ENCODE measurements at places on chromosomes 1 and 21.

- DNase-seq, result no peak
Measured at GRCh38 chr21:35399706-35400105, 350.6 kb upstream of the RUNX1 start.

DNA sequence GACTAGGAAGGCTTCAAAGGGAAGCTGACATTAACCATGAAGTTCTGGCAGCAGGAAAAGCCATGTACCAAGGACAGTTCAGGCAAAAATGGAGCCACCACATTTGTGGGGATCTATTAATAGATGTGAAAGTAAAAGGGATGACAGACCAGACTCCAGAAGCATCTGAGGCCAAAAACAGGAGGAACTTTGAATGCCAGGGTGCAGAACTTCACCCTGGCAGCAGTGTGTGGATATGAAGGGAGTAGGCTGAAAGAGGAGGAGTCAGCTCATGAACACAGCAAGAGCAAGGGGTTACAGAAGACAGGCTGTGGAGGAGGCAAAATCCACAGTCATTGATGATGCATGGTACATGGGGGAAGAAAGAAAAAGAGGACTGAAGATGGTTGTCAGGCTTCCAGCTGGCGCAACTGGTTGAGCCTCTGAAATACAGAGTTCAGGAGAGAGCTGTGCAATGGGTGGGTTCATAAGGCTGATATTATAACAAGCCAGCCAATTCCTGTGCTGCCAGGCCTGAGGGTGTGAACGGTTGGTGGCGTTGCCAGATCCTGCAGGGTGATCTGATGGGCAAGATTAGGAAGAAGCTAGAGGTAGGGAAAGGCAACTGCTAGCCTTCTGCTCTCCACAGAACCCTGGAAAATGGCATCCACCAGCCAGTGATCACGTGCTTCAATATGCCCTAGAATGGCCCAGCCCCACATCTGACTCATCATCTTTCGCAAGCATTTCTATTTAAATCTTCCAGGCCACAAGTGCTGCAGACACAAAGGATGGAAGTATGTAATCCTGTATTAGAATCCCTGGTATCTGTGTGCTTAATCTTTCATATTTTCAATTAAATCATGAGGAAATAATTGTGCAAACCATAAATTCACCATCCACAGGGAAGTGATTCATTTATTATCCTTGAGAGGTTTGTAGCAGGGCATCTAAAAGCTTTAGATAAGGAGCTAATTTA is 81.9 kb downstream of the SLC25A24 start:
- DNase-seq, result no peak

- DNase-seq, result no peak
Measured at GRCh38 chr1:89703469-89703868, 70.5 kb downstream of the LRRC8C start.

DNA sequence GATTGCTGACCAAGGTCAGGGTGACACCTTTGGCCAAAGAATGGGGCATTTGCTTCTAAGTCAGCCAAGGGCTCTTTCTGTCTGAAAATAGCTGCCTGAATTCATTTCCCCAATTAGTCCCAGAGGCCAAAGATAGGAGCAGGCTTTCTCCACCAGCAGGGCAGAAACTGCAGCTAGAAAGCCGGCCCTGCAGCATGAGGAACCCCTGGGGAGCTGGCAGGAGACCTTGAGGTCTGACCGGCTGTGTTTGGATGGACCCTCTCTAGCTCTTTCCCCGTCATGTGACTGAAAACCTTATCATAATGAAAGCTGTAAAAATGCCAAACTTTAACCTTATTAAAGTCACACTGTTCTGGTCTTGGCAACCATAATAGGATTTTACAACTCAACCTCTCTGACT is 93.4 kb downstream of the CD58 start:
- DNase-seq, result no peak

- DNase-seq, result no peak
Measured at GRCh38 chr1:36944883-36945282, 89.4 kb downstream of the GRIK3 start.

DNA sequence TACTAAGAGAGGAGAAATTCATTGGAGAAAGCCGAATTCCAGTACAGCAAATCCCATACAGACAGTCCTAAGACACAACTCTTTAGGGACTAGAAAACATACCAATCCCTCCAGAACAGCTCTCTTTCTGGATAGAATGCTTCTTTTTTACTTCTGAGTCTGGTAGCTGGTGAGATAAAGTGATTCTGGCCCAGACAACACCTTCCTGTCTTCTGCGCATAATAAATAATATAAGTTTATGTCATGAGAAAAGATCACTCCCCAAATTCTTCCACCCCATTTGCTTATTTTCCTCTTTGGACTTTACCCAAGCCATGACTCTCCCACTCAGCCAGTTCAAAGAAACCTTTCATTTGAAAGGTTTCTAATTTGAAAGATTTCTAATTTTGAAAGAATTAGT is 98.4 kb downstream of the EDEM3 start:
- no peak for DNase-seq
